Stimulated activated naive CD8-positive, alpha-beta T cell treated with anti-CD3 and anti-CD28 coated beads, Interleukin-15, amount 100 ng/mL, for 72 hours (primary cell): ENCODE measurements at places on chromosomes 7 and 10.

GRCh38 chr10:126977216-126977615 is 72.0 kb downstream of the DOCK1 start:
- no peak for DNase-seq

DNA sequence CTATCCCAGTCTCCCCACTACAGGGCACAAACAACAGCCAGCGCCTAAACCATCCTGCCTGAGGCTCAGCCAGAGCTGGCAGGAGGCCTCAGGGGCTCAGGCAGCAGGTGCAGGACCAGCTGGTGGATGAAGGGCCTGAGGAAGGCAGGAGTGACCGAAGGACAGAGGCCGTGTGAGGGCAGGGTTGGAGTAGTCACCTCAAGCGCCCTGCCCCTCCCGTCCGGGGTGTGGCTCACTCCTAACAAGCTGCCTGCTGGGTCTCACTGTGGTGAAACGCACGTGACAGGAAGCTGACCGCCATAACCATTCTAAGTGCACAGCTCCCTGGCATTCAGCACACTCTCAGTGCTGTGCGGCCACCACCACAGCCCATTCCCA is 281.1 kb downstream of the ELFN1 start:
- no peak for DNase-seq

DNA sequence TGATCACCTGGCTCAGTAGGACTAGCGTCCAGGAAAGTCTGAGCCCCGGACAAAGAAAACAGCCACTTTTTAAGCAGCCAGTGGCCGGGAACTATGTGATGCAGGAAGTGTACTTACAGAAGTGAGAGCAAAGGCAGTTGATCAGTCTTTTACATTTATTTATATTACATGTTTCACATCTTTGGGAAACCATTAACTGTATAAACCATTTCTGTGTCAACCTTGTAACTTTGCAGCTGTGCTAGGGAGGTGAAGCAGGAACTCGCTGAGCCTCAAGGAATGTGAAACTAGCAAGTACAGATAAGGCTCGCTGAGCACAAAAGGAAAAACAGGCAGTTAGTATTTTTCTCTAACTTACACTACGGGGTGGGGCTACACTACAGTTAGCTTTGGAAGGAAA is 39.9 kb upstream of the HECW1 start:
- no peak for DNase-seq

GRCh38 chr10:78470267-78471103 is 436.8 kb downstream of the RPS24 start:
- DNase-seq, result no peak
